Stimulated activated CD8-positive, alpha-beta memory T cell treated with anti-CD3 and anti-CD28 coated beads, Interleukin-4, amount 100 ng/mL, for 24 hours (primary cell): ENCODE measurements at places on chromosomes 12 and 14.

DNA sequence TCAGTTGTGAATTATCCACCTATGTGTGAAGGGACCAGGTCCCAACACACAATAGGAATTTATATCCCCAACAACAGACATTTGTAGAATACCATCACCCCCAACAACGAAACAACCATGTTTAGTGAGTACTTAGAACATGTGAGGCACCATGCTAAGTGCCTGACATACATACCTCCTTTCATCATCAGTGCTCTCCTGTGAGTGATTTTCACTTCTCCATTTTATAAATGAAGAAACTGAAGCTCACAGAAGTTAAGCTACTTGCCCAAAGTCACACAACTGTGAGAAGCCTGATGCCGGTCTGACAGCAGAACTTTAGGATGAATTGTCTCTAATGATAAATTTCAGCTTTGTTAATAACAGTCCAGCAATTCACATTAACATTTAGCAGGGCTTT lies 35.4 kb downstream of the SPTB start:
- no peak for DNase-seq

DNA sequence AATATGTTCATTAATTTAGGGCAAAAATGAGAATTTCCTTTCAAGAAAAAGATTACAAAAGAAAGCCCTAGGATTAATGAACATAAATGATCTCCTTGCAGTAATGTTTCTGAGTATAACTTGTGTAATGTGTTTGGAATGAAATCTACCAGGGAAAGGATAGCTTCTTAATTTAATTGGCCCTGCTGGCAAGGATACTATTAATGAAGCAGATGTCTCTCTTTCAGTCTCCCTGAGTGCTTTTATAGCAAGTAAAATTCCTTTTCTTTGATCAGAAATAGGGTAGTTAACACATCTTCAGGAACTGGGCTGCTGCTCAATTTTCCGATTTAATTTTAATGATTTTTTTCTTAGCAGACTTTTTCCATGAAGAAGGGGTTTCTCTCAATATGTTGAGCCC lies 379.4 kb upstream of the PDE3A start:
- DNase-seq, result no peak

- no peak for DNase-seq
Measured at GRCh38 chr14:54829486-54830224, 73.0 kb downstream of the GCH1 start.

DNA sequence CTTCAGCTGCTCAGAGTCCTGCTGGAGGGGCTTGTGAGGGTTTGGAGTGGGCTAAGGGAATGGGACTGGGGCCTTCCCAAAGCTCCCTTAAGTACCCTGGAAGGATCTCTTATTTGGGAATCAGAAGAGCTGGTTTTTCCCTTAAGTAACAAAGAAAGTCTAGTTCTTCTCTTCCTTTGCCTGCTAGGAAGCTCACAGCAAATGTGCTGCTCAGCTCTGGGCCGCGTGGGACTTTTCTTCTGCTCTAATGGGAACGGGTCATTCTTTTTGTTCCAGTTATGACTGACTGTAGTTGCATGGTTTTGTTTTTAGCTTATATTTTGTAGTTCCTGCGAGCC lies 6.0 kb downstream of the KIF26A start:
- DNase-seq, result no peak

DNA sequence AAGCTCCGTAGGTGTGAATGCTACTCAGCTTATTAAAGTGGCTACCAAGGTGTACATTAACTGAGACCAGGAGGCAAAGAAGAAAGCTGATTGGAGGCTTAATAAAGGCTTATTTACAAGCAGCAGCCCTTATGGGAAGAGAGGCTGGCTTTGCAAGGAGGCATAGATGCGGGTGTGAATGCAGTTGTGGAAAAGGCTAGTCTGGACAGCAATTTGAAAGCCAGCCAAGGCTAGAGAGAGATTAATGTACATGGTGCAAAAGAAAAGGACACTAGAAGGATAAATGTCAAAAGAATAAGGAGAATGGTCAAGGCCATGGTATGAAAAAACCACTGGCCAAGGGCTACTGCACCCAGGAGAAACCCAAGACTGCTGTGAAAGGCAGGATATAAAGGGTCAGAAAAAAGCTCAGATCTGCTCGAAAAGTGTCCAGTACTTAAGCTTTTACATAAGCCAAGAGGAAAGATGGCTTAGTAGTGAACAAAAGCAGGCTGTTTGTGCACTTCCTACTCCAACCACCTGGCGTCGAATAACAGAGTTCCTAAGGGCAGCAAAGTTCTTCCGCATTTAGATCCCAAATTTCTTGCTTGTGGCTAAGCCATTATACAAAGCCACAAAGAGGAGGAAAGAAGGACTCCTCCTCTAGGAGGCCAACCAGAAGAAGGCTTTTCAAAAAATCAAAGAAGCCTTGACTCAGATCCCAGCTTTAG lies 24.0 kb downstream of the KLRK1 start:
- DNase-seq, result no peak
